ENCODE measurements at places on chromosomes 2 and 18.
A peak's percentile ranks its signal among the peaks of the same experiment; 100 is the strongest.

DNA sequence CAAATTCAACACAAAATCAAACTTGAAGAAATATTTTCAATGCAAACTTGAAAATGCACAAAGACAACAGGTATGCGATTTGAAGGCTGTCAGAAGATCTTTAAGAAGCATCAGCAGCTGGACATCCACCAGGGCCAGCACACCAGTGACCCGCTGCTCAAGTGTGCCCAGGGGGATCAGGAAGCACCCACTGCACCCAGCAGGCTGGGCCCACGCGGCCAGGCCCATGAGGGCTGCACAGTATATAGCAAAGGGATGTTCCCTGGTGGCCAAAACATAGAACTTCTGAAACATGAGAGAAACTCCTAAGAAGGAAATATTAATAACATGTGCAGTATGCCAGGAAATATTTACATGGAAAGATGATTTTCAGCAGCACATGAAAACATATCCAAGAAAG lies 25.0 kb downstream of the WDFY1 start:
- DNase-seq = no peak

- DNase-seq = no peak
Observed at GRCh38 chr2:28340312-28341202, 52.1 kb upstream of the FOSL2 start.

DNA sequence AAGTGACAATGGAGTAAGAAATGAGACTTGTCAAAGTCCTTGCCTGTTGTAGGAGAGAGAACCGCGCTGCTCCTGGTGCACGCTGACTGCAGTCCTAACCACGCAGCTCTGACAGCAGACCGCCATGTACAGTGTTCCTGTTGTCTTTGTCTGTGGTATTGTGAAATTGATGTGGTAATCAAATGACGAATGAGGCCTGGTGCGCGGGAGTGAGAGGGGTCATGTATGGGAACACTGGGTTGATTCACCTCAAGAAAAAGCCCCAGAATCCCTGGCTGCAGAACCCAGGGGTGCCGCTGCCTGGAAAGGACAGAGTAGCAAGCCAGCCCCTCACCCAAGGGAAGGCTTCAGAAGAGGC lies 64.0 kb downstream of the INPP4A start:
- DNase-seq = no peak

DNA sequence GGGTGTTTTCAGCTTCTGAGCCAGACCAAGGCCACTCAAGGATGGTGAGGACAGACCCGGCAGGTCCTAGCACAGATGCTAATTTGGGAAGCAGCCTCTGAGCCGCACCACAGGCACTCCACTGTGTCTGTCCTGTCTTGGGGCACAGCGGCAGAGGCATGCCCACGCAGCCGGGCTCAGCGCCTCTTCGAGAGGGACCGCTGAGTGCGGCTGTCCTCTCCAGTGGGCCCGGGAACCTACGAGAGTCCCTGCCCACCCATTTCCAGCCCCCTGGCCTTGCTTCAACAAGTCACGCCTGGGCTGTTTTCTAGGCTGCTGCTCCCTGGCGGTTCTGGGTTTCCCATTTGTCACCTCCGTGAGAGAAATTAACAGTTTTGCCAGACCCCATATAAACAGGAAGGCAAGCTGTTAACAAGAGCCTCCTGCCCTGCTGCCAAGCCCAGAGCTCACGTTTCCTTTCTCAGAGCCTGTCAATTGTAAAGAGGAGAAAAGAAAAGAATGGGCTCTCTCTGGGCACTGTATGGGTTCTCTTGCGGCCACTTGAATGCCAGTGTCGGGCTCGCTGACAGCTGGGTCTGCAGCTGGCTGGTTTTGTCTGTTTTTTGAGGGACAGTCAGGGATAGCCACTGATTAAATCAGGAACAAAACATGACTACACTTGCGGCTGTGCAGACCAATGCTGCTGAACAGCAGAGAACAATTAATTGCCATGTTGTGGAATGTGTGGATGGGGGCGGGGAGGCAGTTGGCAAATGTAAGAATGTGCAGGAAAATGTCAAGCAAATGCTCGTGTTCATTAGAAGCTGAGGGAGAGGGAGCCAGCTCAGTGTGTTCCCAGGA lies 30.6 kb downstream of the TMEM17 start:
- DNase-seq = no peak

- DNase-seq = peak; percentile 38
Observed at GRCh38 chr2:25672494-25673299, 680 bp downstream of the DTNB start.

- peak; percentile 50 for DNase-seq
Observed at GRCh38 chr2:154623819-154624218, 74.7 kb upstream of the KCNJ3 start.

- no peak for DNase-seq
Observed at GRCh38 chr18:13306583-13306982, 88.0 kb downstream of the LDLRAD4 start.

GRCh38 chr2:127014224-127014623 lies 92.7 kb downstream of the BIN1 start:
- no peak for DNase-seq

DNA sequence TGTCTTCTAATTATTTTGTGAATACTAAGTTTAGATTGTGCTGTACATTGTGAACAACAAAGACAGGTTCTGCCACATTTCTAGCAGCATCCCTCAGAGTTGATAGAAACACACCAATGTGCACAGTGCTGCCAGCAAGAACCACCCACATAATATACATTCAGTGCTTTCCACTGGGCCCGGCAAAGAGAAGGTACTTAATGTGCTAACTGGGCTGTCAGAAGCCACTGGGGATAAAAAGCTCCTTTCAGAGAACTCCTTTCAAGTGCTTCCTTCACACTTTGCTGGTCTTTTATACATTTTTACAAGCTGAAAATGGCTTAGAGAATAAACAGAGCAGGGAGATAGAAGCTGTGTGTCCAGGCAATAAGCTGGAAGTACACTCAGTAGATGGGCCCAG lies 58.0 kb upstream of the CAPN13 start:
- DNase-seq = no peak

GRCh38 chr2:74031221-74031620 lies 46.5 kb downstream of the TET3 start:
- DNase-seq = no peak

Measured in COR-L47 (cell line).